CD8-positive, alpha-beta T cell (primary cell): ENCODE measurements at places on chromosomes 7 and 10. TPM values are rescaled to one million over a fixed set of nuclear protein-coding genes. Genes with fewer than 3 reads are reported as not detected.

The SPDYE9 gene
- total RNA-seq, result not detected

The ARHGEF5 gene
- 7.7 TPM for total RNA-seq

The COL13A1 gene
- not detected for total RNA-seq

The CPEB3 gene
- 1.1 TPM for total RNA-seq

The SH2B2 gene
- 1.8 TPM for total RNA-seq

The CYP3A4 gene
- total RNA-seq, result not detected

The HYAL4 gene
- not detected for total RNA-seq

The LRRD1 gene
- total RNA-seq, result not detected

The BRAF gene
- total RNA-seq, result 64.7 TPM

The GRB10 gene
- total RNA-seq, result 2.6 TPM

DNA sequence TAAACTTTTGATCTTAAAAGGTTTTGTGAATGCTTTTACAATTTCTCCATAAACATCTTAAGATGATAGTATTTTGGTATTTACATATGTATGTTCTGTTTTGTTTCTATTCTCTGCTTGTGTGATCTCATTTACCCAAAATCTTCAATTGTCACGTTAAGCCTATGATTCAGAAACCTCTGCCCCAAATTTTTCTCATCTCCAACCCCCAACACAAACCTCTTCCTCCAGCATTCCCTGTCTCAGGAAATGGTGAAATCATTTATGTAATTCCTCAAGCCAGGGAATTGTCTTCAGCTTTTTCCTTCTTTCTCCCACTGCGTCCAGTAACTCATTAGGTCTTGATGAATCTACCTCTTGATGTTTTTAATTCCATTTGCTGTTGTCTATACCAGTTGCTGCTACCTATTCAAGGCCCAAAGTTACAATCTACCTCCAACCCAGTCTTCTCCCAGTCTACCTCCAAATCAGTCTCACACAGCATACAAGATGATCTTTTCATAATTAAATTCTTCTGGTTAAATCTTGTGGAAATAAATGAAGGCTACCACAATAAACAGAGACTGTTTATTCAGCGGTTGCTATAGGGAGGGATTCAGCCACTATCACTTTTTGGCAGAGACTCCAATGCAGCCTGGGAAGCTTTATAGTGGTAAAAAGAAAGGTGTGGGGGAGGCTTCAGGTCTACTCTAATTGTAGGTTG is 5.8 kb downstream of the CFAP69 start:
- DNase-seq, result no peak

DNA sequence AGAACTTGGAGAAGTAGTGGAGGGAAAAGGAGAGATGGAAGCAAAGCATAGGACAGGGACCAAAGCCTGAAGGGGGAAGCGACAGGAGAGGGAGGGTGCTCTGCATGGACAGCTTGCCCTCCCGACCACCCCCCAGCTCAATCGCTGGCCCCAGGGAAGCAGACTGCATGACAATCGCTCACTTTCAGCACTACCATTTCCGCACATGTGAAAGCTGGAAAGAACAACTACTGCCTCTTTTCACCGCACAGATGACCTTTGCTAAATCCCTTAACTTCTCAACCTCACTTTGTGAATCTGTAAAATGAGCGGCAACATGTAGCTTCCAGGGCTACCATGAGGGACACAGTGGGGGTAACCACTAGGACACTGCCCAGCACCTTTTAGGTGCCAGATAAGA is 17.1 kb downstream of the VOPP1 start:
- no peak for DNase-seq

DNA sequence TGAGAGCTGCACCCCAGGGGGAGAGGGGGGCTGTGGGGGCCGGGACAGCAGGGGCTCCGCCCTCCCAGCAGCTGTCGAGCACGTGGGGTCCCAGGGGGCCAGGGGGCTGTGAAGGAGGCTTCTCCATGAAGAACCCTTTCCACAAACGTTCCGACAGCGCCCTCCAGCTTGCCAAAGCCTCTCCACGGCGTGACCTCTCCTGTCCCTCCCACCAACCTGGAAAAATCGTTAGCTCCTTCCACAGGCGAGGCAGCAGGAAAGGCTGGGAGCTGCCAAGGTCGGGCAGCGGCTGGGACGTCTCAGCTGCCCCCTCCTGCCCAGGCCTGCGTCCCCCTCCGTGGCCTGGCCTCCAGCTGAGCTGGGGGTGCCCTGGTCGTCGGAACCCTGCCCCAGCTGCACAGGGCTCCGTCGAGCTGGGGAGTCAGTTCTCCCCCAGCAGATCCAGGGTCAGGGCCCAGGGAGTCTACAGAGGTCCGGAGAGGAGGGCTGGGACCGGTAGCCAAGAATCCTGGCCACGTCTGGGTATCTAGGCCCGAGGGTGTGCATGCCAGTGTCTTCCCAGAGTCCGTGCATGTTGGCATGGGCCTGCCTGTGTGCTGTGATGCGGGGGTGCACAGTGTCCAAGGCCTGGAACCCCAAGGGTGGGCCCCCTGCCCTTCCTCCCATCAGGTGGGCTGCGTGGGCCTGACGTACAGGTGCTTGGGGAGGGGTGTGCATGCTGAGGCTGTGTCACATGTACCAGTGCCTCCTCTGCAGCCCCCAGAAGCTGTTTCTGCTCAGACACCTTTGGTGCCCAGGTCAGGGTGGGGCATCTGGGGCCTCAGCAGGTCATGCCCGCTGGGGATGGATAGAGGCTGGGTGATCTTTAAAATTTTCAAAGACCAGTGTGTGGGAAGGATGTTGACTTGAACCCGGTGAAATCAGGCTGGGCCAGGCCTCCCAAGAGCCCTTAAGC is 66.5 kb downstream of the UNCX start:
- no peak for DNase-seq

DNA sequence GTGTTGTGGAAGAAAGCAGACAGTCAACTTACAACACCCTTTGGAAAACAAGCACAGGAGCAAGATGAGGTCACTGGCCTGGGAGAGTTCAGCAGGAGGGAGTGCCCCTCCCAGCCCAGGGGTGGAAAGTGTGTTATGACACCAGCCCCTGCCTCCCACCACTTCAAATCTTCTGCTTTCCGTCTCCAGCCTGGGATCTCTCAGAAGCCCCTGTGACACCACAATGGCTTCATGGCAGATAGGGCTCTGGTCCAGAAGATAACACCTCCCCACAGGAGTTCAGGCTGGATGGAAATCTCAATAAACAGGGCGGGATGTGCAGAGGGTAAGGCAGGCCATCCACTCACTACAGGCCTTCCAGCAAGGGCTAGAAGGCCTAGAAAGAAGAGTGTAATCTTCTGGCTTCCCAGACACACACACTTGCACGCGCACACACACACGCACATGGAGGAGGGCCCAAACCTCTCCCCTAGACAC is 48.7 kb upstream of the ZMIZ1 start:
- DNase-seq, result no peak

GRCh38 chr7:157984423-157985163 is 603.0 kb downstream of the PTPRN2 start:
- DNase-seq, result no peak

DNA sequence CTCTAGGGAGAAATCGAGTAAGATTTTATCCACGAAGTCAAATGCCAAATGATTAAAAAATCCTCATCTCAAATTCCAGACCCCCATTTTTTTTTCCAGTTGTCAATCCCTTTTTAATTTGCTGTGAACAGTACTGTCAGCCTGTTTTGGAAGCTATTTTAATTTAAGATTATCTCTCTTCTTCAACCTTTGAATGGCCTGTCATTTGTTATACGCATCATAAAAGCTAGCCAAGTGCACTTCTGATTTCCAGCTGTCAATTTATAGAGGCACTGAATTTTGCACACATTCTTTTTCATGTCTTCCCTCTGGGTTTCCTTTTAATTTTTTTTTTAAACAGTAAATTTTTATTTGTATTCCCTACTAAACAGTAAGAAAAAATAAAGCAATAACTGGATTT is 336.4 kb upstream of the HGF start:
- no peak for DNase-seq

DNA sequence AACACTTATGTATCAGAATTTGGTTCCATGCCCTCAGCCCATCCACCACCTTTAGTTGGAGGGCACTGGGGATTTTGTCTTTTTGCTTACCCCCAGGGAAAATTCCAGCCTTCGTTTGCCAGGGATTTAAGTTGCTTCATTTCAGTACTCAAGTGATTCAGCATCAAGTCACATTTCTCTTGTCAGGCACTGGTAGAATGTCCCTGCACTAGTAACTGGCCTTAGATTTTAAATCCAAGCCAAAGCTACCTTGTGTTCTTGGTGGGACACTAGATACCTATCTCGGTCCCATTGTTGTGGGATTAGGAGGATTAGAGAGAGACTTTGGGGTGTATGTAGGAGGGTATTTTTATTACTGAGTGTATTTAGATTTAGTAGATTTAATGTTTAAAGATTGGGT is 613.1 kb downstream of the SUGCT start:
- no peak for DNase-seq

DNA sequence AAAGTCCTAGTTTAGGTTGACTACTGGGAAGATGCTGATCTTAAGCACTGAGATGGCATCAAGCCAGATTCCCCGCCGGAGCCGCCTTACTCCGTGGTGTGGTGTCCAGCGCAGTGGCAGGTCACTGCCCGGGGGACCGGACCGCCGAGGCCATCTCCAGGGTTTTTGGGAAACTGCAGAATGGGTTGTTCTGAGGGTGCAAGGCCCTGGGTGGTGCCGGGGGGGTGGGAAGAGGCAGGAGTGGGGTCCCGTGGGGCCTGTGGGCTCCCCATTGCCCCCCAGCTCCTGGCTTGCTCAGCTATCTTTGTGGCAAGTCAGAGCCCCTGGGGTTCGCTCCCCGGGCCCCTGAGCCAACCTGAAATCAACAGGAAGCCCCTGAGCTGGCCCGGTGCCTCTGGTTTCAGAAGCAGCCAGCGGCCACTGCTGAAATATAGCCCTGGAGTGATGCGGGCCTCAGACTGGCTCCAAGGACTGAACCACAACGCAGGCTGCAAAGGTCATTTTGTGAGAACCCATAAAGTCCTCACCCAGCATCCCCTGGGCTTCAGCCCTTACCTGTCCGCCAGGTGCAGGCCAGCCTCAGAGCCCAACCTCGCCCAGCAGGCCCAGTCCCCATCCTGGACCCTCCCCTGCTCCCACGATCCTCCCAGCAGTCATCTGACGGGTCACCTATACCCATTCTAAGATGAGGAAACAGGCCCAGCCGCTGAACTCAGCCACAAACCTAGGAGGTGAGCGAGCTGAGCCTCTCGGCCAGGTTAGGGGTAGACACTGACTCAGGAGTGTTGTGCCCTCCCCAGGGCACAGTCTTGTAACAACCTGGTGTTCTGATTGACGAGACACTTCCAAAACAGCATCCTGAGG is 102.7 kb downstream of the PDGFA start:
- no peak for DNase-seq

- peak; percentile 21 for DNase-seq
These were observed 216.6 kb downstream of the MAD1L1 start for GRCh38 chr7:2016021-2016631.

- DNase-seq, result no peak
These were observed 120.9 kb downstream of the TRIL start for GRCh38 chr7:28837216-28837615.

GRCh38 chr10:62079885-62080559 is 178.5 kb downstream of the ARID5B start:
- DNase-seq, result no peak

GRCh38 chr7:15709978-15710377 is 23.5 kb upstream of the MEOX2 start:
- DNase-seq, result no peak

- no peak for DNase-seq
These were observed 135.7 kb downstream of the DNAJB6 start for GRCh38 chr7:157472311-157473050.

DNA sequence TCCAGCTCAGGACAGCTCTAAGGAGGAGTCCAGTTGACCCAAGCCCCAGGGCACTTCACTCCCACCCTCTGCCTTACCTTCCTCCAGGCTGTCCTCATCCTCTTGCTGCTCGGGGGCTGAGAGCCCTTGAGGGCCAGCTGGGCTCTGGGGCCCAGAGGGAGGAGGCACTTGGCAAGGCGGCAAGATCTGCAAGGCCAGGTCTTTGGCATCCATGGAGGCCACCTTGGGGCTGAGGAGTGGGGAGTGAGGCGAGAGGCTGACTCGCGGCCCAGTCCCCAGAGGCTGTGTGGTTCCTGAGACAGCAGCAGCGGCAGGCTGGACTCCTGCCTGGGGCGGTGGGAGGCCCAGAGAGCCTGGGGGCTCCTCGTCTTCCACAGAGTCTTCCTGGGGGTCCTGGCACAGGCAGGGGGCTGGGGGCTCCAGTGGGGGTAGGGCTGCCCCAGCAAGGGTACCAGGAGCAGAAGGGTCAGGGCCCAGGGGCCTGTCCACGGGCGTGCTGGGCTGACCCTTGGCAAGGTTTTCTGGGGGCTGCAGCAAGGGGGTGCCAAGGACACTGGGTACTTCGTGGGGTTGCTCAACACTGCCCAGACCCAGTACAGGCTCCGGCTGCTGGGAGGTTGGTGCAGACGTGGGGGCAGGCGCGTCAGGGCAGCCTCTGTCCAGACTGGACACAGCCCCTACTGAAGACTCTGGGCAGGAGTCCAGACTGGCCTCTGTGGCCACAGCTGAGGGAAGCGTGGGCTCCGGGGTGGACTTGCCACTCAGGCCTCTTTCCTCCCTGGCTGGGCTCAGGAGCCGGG is 6.5 kb downstream of the NACAD start:
- DNase-seq, result no peak

GRCh38 chr10:68517188-68517587 is 10.1 kb downstream of the SLC25A16 start:
- no peak for DNase-seq

DNA sequence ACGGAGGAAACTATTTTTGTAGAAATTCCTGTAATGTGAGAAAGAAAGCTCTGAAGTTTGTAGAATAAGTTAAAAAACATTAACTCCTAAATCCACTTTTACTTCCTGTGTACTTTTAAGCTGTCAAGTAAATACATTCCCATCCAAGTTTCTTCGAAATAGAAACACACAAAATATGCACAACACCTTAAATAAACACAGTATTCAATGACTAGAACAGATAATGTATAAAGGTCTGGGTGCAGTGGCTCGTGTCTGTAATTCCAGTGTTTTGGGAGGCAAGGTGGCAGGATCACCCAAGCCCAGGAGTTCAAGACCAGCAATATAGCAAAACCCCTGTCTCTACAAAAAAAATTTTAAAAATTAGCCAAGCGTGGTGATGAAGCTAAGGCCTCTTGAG is 121.9 kb upstream of the ODAD2 start:
- DNase-seq, result no peak

DNA sequence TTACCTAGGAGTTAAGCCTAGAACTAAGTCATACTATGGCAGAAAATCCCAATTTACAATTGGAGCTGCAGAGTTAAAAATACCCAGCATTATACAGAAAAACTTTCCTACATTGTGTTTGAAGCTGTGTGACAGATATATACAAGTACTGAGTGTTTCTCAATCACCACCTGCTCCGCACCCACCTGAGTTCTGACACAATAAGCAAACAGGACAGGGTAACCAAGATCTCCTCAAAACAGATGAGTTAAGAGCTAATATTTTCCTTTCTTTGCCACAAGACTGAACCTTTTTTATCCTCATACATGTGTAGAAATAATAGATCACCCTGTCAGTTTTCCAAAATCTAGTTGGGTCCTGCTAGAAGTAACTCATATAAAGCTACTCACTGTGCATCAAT is 186.3 kb downstream of the DOCK4 start:
- no peak for DNase-seq

DNA sequence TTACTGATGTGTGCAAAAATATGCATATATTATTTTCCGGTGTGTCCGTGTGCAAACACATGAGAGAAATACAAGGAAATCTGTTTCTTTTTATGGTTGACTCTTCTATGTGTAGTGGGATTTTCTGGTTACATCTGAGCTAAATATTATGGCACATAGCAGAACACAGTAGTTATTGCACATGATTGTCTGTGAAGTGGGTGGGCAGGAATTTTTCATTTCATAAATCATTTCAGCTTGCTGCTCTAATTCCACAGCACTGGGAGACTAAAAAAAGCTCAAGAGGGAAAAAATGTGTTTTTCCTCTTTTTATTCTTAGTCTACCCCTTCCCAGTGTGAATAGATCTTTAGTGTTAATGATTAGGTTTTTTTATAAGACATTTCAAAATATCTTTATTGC is 197.9 kb downstream of the MBL2 start:
- no peak for DNase-seq
